ENCODE measurements at places on chromosomes 1 and 21. TPM values are rescaled to one million over a fixed set of nuclear protein-coding genes. Genes with fewer than 3 reads are reported as not detected.

Gene ZSWIM5
- total RNA-seq: under 0.01 TPM

Gene USP21
- total RNA-seq: 6.3 TPM

Gene SPRR2G
- total RNA-seq: not detected

Gene CAMK1G
- 0.83 TPM for total RNA-seq

Gene HAX1
- 146 TPM for total RNA-seq

Gene MARK1
- total RNA-seq: not detected

Gene FLVCR1
- 3.9 TPM for total RNA-seq

GRCh38 chr1:110011527-110012041, 22.8 kb upstream of the STRIP1 start:
- no peaks in the 10 kb centered on the region for H3K27me3 ChIP-seq
- no peak overlapping the region for H3K27ac ChIP-seq
- no peak overlapping the region for H3K4me3 ChIP-seq
- peaks cover 7% of the 10 kb centered on the region for H3K4me1 ChIP-seq
- peak; percentile 73 for DNase-seq

DNA sequence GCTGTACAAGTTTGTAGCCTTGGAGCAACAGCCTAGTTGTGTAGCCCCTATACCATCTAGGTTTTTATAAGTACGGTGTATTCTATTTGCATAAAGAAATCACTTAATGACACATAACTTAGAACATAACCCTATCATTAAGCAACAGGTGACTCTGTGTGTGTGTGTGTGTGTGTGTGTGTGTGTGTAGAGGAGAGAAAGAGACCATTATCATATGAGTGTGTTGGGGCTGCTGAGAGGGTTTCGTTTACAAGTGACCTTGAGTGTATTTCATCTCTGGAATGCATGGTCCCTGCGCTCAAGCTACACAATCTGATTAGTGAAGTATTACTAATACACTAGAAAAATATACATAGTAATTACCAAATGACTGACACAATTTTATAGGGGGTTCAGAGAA, 115.1 kb downstream of the RABGAP1L start:
- H3K27ac ChIP-seq: no peak overlapping the region
- no peak overlapping the region for H3K4me3 ChIP-seq
- H3K36me3 ChIP-seq: no peaks in the 10 kb centered on the region

GRCh38 chr1:111422546-111423391, 4.8 kb downstream of the OVGP1 start:
- DNase-seq: peak; percentile 11
- H3K4me1 ChIP-seq: peaks cover 4% of the 10 kb centered on the region
- H3K4me3 ChIP-seq: no peak overlapping the region
- H3K27ac ChIP-seq: no peak overlapping the region
- peaks cover 5% of the 10 kb centered on the region for H3K27me3 ChIP-seq

DNA sequence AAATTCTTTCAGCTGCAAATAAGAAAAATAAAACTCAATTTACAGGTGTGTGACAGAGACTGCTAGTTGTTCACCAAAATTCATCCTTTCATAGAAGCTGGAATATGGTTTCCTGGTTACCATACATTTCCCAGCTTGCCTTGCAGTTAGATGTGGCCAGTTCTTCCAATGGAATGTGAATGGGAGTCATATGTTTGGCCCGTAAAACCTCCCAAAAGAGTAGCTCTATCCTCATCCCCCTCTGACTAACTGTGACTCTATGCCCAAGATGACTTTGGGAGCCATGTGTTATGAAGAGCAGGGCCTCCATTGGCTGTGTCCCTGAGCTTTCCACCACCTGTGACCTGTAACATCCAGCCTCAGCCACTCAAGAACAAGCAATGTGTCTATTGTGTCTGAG, 90.6 kb upstream of the NGF start:
- no peak overlapping the region for H3K27ac ChIP-seq
- H3K4me1 ChIP-seq: peaks cover 22% of the 10 kb centered on the region
- H3K27me3 ChIP-seq: no peaks in the 10 kb centered on the region

DNA sequence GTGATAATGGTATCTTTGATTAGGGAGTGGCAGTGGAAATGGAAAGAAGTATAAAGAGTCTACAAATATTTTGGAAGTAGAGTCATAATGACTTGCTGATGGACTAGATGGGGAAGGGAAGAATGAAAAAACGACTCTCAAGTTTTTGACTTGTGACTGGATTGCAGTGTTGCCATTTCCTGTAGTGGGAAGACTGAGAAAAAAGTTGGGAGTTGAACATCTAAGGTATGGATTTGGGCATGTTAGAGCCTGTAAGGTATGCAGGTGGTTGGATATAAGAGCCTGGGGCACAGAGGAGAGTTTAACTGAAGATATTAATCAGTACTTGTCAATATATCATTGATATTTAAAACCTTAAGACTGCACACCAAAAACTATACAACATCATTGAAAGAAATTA, 19.4 kb downstream of the DNM3 start:
- no peaks in the 10 kb centered on the region for H3K27me3 ChIP-seq
- DNase-seq: no peak
- H3K27ac ChIP-seq: no peak overlapping the region
- no peak overlapping the region for H3K4me3 ChIP-seq
- no peaks in the 10 kb centered on the region for H3K36me3 ChIP-seq

- no peak overlapping the region for H3K27ac ChIP-seq
- no peaks in the 10 kb centered on the region for H3K36me3 ChIP-seq
These were observed 34.8 kb downstream of the CHAF1B start for GRCh38 chr21:36419996-36420395.

GRCh38 chr1:175481126-175482070, 262.0 kb downstream of the TNR start:
- H3K36me3 ChIP-seq: no peaks in the 10 kb centered on the region
- H3K27me3 ChIP-seq: no peaks in the 10 kb centered on the region
- H3K27ac ChIP-seq: no peak overlapping the region
- H3K4me3 ChIP-seq: no peak overlapping the region
- DNase-seq: peak; percentile 16

All from IMR-90 (cell line).